ENCODE measurements at places on chromosomes 7 and 10.

GRCh38 chr7:24812305-24812945 is 55.2 kb upstream of the GSDME start:
- DNase-seq, result no peak

DNA sequence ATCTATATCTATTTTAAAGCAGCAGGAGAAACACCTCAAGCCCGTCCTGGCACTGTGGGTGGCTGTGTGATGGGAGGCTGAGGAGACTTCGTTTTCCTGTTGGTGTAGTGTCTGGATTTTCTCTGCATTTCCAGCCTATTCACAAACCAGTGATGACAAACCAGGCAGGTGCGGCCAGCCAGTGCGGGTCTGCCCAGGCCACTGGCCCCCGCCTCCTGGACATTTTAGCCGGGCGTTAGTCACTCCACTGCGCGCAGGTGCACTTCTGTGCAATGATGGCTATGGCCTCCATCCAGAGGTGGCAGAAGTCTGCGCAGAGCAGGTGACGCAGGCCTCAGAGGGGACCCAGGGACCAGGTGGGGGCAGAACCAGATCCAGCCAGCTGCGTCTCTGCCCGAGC is 64.9 kb upstream of the PITRM1 start:
- DNase-seq, result no peak

- DNase-seq, result no peak
These were observed 250.1 kb downstream of the ABCA13 start for GRCh38 chr7:48421357-48421756.

DNA sequence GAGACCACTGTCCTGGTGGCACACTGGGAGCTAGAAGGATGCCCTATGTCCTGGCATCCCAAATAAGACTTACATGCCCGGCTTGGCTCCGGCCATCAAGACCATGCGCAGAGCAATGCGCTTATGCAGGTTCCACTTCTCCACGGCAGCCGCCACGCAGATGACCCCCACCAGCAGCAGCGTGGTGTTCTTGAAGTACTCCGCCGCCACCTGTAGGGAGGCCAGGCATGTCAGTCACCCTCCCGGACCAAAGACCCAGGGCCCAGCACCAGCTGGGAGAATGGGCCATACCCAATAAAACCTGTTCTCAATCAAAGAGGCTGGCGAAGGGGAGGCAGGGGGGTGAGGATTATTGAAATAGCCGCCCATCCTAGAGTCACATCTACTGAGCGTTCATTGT is 19.9 kb downstream of the SLC13A4 start:
- DNase-seq, result no peak

GRCh38 chr7:98200364-98200763 is 10.9 kb upstream of the BHLHA15 start:
- DNase-seq, result no peak

- no peak for DNase-seq
These were observed 157.2 kb downstream of the SH2D4B start for GRCh38 chr10:80694930-80695329.

DNA sequence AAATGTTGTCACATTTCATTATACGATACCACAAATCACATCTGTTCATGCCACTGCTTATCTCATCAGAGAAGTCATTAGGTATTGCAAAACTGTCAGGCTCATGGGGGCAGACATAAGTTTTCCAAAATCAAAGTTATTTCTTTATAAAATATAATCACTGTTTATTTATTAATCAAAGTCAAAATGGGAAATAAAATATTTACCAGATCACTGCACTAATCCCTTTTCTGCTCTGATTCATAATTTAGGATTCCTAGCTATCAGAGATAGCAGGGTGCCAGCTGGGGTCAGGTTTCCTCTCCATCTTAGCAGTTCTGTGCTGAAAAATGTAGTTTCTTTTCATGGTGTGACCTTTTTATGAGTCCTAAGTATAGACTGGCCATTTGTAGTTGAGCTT is 117.7 kb upstream of the LANCL2 start:
- no peak for DNase-seq

DNA sequence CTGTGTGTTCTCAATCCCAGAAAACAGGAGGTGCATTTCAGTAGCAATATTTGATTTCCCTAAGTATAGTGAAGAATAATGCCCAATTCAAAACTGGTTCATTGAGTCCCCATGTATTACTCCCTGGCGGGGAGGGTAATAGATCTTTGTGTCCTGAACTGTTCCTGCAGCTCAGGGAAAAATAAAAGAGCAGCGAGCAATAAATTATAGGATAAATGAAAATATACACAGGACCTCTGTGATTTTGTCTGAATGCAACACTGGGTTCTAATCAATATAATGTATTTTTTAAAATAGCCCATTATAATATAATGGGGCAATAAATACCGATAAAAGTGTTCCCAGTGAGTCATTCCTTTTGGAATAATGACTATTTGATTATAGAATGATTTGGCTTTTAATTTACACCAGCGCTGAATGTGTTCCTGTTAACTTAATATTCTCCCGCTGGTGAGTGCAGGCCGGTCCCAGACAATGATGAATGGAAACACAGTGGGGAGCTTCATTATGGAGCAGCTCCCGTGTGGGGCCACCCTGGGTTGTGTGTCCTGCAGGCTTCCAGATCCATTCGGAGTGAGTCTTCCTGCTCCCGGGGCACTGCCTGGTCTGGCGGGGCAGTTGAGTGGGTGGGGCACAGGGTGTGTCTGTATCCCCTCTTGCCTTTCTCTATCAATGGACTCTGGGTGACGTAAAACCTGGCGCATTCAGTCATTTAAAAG is 263.1 kb downstream of the ACTR3B start:
- no peak for DNase-seq

DNA sequence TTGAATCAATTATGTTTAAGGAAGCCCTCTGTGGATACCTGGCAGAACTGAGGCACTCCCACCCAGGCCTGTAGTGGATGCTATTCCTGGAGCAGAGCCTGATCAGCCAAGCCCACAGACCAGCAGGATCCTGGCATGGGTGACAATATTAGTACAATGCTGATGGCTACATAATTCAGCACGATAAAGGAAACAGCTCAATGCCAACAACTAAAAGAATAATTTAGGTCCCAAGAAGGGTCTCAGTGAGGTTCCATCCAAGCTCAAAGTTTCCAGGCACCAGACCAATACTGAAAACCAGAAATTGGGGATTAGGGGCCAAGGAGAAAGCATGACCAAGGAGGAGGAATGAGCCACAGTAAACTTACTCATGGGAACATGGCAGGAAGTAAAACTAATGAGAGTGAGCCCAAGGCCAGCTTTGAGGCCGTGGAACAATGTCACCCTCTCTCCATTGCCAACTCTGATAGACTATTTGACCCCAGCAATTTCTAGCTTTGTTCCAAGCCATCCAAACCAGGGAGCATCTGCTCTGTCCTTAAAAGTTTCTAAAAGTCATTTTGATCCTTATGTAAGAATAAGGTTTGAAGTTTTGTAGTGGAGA is 1082.4 kb downstream of the KCNMA1 start:
- DNase-seq, result no peak

- no peak for DNase-seq
These were observed 1.1 kb downstream of the ARID5B start for GRCh38 chr10:61902445-61903220.

DNA sequence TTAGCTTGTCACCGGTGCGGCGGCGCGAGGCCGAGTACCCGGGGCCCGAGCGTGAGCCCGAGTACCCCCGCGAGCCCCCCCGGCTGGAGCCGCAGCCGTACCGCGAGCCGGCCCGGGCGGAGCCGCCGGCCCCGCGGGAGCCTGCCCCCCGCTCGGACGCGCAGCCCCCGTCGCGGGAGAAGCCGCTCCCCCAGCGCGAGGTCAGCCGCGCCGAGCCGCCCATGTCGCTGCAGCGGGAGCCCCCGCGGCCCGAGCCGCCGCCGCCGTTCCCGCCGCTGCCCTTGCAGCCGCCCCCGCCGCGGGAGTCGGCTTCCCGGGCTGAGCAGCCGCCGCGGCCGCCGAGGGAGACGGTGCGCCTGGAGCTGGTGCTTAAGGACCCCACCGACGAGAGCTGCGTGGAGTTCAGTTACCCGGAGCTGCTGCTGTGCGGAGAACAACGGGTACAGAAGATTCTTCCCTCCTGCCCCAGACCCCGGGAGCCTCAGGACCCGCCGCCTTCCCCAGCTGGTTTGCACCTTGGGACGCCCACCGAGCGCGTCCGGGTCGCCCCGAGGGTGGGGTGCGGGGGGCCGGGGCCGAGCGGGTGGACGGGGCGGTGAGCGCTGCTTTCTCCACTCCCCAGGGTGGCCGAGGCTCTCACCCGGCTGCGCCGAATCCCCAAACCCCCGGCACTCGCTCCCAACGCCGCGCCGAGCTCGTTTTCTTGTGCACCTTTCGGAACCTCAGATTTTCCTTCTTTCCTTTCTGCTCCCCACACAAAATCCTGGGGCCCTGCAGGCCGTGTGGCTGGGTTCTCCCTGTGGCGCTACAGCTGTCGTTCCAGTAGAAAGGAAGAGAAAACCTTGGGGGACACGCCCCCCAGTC is 708 bp downstream of the UBN2 start:
- DNase-seq, result no peak
